Dermis microvascular lymphatic vessel endothelial cell (primary cell): ENCODE measurements at places on chromosomes 3 and 15. TPM values are rescaled to one million over a fixed set of nuclear protein-coding genes. Genes with fewer than 3 reads are reported as not detected.

The HLTF gene
- 14.2 and 15.6 TPM in 2 replicates for total RNA-seq

The GHRL gene
- total RNA-seq: 0.39 and 0.51 TPM in 2 replicates

The LDHAL6B gene
- total RNA-seq: not detected in 2 replicates

The HEMK1 gene
- 4.0 and 4.8 TPM in 2 replicates for total RNA-seq

The SNRPA1 gene
- 11.0 and 13.5 TPM in 2 replicates for total RNA-seq

The CD200 gene
- total RNA-seq: 3.2 and 11.8 TPM in 2 replicates

The GOLGA6L4 gene
- 0.51 and 1.8 TPM in 2 replicates for total RNA-seq

The GHSR gene
- not detected in 2 replicates for total RNA-seq

The RTP4 gene
- total RNA-seq: 1.3 and 5.2 TPM in 2 replicates
